Stimulated activated CD8-positive, alpha-beta memory T cell treated with anti-CD3 and anti-CD28 coated beads, Interleukin-15, amount 100 ng/mL, for 48 hours (primary cell): ENCODE measurements at places on chromosomes 1 and 21.
A peak's percentile ranks its signal among the peaks of the same experiment; 100 is the strongest.

DNA sequence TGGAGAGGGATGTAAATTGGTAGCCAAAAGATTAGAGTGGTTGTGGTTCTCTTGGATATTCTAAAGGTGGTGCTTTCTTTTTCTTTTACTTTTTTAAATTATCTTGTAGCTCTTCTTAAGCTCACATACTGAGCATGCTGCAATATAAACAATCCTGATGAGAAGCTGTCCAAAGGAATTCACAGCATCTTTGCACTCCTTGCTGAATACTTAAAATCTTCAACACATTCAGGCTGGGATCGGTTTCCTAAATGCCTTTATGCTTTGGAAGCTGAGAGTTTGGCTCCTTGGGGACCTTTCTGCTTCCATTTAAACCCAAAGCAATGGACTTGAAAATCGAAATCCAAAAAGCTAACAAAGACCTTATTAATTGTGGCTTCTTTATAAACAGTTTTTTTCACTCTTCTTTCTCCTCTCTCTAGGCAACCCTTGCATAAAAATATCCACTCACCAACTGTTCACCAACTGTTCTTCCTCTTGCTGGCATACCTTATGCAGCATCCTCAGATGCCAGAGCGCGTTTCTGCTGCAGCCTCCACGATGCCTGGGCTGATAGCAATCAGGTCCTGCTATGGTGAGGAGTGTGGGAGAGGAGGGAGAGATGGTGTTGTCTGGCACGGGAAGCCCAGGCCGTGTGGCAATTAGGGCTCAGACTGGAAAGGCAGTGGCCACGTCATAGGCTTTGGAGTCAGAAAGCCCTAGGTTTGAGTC, 535.8 kb upstream of the DAB1 start:
- no peak for DNase-seq

GRCh38 chr21:42102991-42103390, 31.9 kb downstream of the UMODL1 start:
- DNase-seq = no peak

- DNase-seq = no peak
Observed at GRCh38 chr1:57578099-57578498, 154.2 kb upstream of the DAB1 start.

GRCh38 chr1:203673550-203674411, 47.1 kb downstream of the ATP2B4 start:
- DNase-seq = peak; percentile 62

DNA sequence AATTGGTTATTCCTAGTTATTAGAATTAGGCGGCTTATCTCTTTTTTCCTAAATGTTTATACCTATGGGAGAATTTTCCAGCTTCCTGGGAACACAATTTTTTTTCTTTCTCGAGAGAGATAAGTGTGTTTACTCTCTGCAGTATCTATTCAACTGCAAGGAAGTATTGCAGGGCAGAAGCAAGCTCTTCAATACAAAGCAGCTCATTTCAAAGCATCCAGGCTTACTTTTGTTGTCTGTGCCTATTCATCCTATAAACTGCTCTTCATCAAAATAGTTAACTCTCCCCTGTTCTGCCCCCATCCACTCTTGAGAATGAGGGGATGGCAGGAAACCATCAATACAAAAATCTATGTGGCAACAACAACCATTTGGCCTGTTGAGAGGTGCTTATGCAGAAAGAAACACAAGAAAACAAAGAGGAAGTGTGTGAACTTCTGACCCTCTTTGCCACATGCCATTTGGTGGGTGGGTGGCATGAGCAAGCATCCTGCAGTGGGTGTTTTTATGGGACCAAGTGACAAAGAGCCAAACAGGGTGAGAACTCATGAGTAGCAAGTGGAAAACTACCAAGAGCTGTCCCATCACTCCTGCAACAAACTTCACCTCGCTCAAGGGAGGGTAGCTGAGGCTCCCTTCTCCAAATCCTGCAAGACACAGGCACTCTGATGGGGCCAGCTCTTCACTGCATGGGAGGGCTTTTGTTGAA, 50.6 kb upstream of the MRPS6 start:
- DNase-seq = peak; percentile 21
